ENCODE measurements at places on chromosomes 6 and 20.

DNA sequence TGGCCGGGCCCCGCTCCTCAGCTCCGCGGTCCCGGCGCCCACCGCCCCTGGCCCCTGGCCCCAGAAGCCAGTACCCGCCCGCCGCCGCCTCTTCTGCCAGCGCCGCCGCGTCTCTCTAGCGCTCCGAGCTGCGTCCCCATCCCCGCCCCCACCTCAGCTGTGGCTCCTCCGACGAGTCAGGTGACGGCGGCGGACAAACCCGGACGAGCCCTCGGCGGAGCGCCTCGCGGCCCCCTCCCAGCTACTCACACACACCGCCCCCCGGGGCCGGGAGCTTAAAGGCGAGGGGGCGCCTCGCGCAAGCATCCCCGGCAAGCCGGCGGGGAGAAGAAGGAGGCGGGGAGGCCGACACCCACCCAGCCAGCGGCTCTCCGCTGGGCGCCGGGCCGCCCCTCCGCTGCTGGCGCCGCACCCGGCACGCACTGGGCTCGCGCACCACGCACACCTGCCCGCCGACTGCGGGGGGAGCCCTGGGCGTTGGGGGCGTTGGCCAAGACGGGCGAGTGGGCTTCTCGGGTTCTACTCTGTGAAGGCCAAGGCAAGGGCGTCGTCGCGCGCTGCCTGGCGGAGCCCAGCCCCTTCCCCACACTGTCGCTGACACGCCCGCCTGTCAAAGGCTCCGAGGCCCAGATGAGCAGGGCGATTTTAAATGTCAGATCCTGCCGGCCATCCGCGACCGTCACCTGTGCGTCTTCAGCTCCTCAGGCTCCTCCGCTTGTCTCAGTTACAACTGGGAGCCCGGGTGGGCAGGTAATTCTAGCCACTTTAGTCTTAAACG is at the start of gene SNAP91:
SNAP91 (minus strand) TSS at position 132 of the 778 bp plus-strand sequence. CDS start 1,174 bp downstream, outside the sequence.
- peak; percentile 6 for DNase-seq

DNA sequence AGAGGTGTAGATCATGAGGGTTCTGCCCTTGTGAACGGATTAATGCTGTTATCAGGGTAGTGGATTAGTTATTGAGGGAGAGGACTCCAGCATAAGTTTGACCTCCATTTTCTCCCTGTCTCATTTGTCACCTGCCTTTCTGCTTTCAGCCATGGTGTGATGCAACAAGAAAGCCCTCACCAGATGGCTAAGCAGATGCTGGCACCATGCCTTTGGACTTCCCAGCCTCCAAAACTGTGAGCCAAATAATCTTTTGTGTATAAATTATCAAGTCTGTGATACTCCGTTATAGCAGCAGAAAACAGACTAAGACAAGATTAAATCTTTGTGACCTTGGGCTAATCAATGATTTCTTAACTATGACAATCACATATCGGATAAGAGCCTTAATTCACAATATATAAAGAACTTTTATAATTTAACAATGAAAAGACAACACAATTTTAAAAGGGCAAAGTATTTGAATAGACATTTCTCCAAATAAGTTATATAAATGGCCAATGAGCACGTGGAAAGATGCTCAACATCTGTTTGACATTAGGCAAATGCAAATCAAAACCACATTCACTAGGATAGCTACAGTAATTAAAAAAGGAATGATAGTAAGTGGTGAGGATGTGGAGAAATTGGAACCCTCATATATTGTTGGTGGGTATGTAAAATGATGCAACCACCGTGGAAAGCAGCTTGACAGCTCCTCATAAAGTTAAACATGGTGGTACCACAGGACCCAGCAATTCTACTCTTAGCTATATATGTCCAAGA is 45.3 kb upstream of the IFNGR1 start:
- DNase-seq: peak; percentile 35

DNA sequence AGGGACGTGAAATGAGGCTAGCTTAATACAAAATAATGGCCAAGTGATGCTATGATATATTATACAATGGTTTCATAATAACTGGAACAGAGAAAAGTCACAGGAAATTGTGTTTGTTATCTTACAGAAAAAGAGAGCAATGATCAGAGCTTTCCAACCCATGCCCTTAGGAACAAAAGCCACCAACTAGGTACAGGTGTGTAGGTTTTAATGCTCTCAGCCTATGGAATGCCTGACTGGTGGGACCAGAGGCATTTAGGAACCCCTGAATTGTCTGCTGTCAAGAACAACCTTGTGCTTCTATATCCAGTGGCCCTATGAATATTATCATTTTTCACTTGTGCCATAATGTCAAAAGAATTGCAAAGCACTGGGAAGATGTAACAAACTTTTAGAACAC is 133.0 kb upstream of the RUNX2 start:
- no peak for DNase-seq

DNA sequence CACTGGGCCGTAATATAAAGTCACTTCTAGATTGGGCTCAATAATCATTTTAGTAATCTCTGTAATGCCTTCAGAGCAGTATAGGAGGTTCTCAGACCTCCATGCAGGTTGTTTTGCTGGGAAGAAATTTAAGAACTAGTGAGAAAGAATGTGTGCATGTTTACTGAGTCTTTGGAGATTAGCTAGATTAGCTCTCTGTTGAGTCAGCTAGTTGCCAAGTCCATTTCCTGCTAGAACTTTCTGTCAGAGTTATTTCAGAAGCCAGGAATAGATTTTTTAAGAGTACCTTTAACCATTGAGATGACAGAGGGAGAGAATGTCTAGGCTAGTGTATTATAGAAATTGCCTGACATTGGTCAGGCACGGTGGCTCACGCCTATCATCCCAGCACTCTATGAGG is 33.3 kb downstream of the ORC3 start:
- no peak for DNase-seq

- DNase-seq: no peak
These were observed 568 bp downstream of the AGPAT1 start for GRCh38 chr6:32175322-32175710.

GRCh38 chr20:51156041-51156982 is 133.4 kb upstream of the KCNG1 start:
- peak; percentile 62 for DNase-seq

- peak; percentile 43 for DNase-seq
These were observed 28.8 kb upstream of the MYLK2 start for GRCh38 chr20:31790401-31790800.

DNA sequence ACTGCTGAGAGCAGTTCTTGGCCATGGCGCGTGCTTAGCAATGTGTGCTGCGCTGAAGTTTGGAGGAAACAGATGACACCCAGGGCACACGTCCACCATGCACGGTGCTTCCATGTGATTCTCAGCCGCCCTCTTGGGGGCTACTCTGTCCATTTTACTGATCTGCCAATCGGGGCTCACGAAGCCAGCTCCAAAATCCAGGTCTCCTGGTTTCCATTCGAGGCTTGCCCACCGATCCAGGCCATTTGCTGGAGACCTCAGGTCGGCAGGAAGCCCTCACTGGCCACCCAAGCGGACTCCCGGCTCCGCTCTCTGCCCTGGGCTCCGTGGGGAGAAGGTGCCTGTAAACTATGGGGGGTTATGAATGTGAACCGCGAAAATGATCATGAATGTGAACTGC is 11.7 kb upstream of the FRMD1 start:
- no peak for DNase-seq

- DNase-seq: no peak
These were observed 8.9 kb upstream of the AHCY start for GRCh38 chr20:34312024-34312460.

Measured in fibroblast of skin of abdomen (primary cell).